ENCODE measurements at places on chromosomes 12 and 14.
A peak's percentile ranks its signal among the peaks of the same experiment; 100 is the strongest.

DNA sequence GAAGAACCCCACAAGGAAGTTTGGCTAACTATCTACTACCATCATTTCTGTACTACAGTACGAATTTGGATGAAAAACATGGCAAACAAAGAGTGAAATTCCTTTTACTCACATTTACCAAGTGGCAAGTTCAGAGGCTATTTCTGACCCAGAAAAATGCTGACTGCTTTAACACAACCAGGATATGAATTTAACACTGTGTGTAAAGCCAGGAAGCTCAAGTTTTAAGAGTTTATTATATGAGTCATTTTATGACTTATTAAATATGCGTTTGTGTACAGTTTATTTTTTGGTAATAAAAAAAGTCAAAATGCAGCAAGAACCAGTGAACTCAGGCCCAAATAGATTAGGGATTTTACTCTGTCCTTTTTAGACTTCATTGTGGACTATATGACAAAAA, 58.4 kb upstream of the STAC3 start:
- no peak for DNase-seq

- peak; percentile 45 for DNase-seq
Measured at GRCh38 chr12:79083181-79083580, 218.6 kb downstream of the SYT1 start.

- no peak for DNase-seq
Measured at GRCh38 chr12:80491166-80491565, 47.1 kb downstream of the PTPRQ start.

DNA sequence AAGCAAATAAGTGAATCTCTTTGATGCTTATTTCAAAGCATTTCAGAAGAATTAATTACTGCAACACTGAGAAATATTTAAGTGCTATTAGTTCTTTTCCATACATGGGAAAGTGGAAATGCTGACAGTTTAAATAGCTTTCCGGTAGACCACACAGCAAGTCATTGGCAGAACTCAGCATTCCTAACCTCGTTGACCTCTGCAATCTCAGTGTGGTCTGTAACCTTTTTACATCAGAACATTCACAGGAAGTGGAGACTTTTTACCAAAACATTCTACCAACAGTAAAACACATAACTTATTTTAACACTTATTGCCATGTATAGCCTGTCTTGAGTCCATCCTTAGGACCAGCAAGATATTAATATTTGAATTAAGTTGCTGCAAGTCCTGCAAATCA, 249.5 kb upstream of the DCN start:
- no peak for DNase-seq

DNA sequence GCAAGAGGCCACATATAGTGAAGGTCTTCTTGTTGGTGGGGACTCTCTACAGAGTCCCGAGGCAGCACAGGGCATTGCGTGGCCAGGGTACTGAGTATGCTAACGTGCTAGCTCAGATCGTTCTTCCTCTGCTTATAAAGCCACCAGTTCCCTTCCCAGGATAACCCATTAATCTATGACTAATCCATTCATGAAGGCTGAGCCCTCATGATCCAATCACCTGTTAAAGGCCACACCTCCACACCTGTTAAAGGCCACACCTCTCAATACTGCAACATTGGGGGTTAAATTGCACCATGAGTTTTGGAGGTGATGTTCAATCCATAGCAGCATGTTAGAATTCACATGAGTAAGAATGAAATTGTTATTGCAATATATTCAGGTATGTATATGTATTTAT, 12.8 kb upstream of the YARS2 start:
- DNase-seq, result no peak

DNA sequence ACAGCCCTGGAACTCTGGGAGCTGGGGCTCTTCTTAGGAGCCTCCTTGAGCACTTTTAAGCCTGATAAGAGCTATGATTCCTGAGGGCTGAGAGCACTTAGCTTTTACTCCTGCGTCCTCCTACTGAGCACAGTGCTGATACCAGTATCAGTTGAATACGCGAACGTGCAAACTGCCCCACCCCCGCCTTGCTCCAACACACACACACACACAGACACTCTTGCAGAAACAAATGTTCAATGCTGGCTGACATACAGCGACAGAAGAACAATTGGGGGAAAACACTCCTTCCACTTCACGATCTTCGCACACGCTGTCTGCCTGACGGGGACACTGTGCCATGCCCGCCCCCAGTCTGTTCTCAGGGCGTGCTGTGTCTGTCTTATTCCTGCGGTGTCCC, 57.2 kb upstream of the DLK1 start:
- no peak for DNase-seq

DNA sequence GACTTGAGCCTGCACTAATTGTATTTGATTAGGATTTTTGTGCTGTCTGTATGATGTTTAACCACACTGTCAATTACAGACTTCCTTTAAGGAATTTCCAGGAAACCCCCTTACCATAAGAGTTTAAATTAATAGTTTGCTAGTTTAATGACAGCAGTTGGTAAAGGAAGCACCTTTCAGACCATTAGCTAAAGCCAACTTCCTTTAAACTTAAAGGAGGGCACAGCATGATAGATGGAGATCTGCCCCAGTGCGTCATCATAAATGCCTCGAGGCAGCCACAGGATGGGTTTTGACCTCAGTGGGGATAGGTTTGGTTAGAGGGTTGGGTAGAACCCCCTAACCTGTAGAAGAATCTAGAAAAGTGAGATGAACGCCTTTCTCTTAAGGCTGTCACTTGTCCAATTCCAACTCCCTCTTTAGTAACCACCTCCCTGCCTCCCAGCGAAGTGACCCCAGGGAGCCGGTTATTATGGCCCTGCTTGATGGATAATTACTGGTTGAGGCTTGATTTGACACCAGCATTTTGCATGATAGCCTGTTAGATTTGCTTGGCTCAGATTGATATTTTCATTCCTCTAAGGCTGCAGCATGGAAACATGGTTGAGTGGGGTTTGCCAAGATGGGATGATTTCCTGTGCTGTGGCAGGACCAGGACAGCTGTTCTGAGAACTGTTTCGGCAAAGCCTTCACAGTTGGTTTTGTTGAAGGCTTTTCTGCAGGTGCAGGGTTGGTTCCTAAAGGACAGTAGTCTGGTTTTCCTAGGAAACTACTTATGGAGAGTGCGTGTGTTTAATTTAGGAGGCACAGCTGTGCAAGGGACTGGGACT, 62.7 kb downstream of the CHST11 start:
- DNase-seq, result no peak
